ENCODE measurements at places on chromosomes 6 and 20. TPM values are rescaled to one million over a fixed set of nuclear protein-coding genes. Genes with fewer than 3 reads are reported as not detected.

NR2E1 gene
- not detected for polyA plus RNA-seq

SUPT3H gene
- 10.8 TPM for polyA plus RNA-seq

TNFRSF6B gene
- 1.6 TPM for polyA plus RNA-seq

ADGRF1 gene
- polyA plus RNA-seq = not detected

POPDC3 gene
- 80.4 TPM for polyA plus RNA-seq

BPIFB4 gene
- 0.29 TPM for polyA plus RNA-seq

CMTR1 gene
- 32.9 TPM for polyA plus RNA-seq

RIPOR3 gene
- polyA plus RNA-seq = 7.5 TPM

PPARD gene
- 24.2 TPM for polyA plus RNA-seq

TAGAP gene
- polyA plus RNA-seq = 1.0 TPM

VSX1 gene
- not detected for polyA plus RNA-seq

CALHM5 gene
- polyA plus RNA-seq = 1.9 TPM

HRH3 gene
- 2.9 TPM for polyA plus RNA-seq

KIF6 gene
- 1.8 TPM for polyA plus RNA-seq

TINAG gene
- polyA plus RNA-seq = not detected

PTCRA gene
- polyA plus RNA-seq = not detected

SEL1L2 gene
- not detected for polyA plus RNA-seq

ZKSCAN3 gene
- 6.3 TPM for polyA plus RNA-seq

KCNK15 gene
- 0.20 TPM for polyA plus RNA-seq

TASP1 gene
- 6.6 TPM for polyA plus RNA-seq

ARFGEF3 gene
- polyA plus RNA-seq = 1.7 TPM

LKAAEAR1 gene
- 0.18 TPM for polyA plus RNA-seq

DPPA5 gene
- polyA plus RNA-seq = not detected

MACROD2 gene
- polyA plus RNA-seq = 2.7 TPM

TCP11 gene
- 0.27 TPM for polyA plus RNA-seq

C6orf15 gene
- polyA plus RNA-seq = not detected

NHLRC1 gene
- 2.8 TPM for polyA plus RNA-seq

HCK gene
- polyA plus RNA-seq = 3.5 TPM

BPIFB1 gene
- polyA plus RNA-seq = not detected

MRPL14 gene
- 34.2 TPM for polyA plus RNA-seq

C20orf202 gene
- 0.39 TPM for polyA plus RNA-seq

TULP1 gene
- polyA plus RNA-seq = 1.4 TPM

MYCT1 gene
- polyA plus RNA-seq = 18.0 TPM

TRIM10 gene
- polyA plus RNA-seq = 0.48 TPM

FAM209A gene
- not detected for polyA plus RNA-seq

Data from forelimb muscle (tissue), 1 donor.